ENCODE measurements at places on chromosomes 11 and 22.

GRCh38 chr11:68297812-68298658 is 14.4 kb upstream of the LRP5 start:
- DNase-seq, result peak; percentile 71

DNA sequence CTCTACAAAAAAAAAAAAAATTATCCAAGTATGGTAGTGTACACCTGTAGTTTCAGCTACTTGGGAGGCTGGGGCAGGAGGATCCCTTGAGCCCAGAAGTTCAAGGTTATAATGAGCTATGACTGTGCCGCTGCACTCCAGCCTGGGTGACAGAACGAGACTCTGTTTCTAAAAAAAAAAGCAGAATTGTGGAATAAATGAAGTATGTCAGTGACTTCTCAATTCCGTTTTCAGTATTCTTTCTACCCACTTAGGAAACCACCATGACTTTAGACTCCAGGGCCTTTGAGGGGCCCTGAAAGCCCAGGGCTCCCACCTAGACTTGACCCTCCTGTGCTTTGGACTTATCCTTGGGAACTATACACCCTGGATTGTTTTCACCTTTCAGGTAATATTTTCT is 6.5 kb upstream of the NUP160 start:
- no peak for DNase-seq

- no peak for DNase-seq
Measured at GRCh38 chr22:26322179-26322905, 106.7 kb upstream of the ASPHD2 start.

GRCh38 chr11:43694477-43694876 is 13.9 kb downstream of the HSD17B12 start:
- DNase-seq, result no peak

- no peak for DNase-seq
Measured at GRCh38 chr22:50246242-50247175, 1.7 kb upstream of the TUBGCP6 start.

- no peak for DNase-seq
Measured at GRCh38 chr11:112470355-112470754, 209.7 kb upstream of the PLET1 start.

- no peak for DNase-seq
Measured at GRCh38 chr11:76806131-76806530, 23.0 kb downstream of the TSKU start.

GRCh38 chr22:36470162-36470993 is 11.1 kb downstream of the TXN2 start:
- peak; percentile 86 for DNase-seq

DNA sequence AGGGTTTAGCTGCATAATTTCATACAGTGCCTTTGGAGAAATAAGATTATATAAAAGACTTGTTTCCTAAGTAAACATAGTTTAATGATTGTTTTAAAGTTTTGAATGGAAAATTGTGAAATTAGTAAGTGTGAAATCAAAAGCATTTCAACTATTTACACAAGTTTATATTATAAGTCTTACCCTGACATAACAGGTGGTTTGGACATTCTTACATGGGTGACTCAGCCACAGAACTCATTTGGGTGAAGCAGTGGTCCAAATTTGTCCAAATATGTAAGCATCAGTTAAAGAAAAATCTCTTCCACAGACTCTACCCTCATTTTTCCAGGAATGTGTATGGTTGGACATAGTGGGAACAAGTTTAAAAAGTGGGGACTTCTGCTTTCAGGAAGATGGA is 68.0 kb downstream of the USP47 start:
- DNase-seq, result no peak
